ENCODE measurements at places on chromosomes 11 and 22.
A peak's percentile ranks its signal among the peaks of the same experiment; 100 is the strongest.

DNA sequence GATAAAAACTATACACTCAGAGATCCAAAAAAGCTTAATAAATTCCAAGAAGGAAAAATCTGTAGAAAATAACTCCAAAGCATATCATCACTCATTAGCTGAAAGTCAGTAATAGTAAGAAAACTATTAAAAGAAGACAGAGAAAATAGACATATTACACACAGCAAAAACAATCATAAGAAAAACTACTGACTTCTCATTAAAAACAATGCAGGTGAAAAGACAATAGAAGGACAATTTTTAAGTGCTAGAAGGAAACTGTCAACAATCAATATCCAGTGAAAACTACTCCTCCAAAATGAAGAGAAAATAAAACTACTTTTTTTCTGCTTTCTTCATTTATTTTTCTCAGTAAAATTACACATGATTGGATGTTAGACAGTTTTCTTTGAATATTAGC, 56.5 kb downstream of the BLID start:
- no peak for DNase-seq

DNA sequence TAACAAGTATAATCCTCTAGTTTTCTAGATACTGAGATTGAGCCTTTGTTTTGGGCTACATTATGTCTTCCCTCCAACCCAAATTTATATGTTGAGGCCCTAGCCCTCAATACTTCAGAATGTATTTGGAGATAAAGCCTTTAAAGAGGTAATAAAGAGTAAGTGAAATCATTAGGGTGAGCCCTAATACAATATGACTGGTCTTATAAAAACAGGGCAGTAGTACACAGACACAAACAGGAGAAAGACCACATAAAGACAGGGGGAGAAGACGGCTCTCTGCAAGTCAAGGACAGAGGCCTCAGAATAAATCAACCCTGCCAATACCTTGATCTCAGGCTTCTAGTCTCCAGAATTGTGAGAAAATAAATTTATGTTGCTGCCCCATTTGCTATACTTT, 6.3 kb downstream of the OR10V1 start:
- DNase-seq = no peak

DNA sequence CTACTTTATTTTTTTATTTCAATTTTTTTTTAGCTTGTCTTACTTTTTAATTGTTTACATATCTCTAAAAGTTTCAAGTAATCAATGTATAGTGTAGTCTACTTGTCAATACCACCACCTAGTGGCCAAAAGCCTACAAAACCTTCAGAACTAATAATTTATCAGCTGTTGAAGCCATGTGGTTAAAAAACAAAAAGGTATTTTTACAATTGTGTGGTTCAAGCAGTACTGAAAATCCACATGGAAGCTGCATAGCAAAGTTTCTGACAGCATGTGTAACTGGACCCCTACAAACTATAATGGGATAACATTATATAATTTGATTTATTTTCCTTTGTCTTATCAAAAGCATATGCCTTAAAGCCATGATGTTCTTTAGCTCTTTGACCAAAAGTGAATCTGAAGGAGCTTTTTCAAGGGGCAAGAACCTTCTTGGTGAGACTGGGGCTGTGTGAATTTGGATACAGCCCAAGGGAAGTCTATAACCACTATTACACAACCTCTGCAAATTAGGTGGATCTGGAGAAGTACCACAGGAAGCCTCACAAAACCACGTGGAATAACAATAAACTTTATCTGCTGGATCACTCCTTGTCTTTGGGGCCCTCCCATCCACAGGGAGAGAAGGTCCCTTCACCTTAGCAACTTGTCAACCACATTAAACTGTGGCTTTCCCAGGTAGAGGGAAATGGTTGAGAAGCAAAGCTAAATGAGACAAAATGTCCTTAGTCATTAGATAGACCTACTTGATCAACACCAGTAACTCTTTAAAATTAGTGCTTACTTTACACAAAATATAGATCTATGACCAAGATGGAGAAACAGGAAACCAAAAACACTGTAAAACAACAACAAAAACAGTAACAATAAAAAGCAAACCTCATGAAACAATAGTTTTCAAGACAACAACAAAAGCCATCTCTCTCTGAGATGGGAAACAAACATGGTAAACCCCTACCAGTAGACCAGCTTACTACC, 9.9 kb downstream of the NARS2 start:
- peak; percentile 93 for DNase-seq

DNA sequence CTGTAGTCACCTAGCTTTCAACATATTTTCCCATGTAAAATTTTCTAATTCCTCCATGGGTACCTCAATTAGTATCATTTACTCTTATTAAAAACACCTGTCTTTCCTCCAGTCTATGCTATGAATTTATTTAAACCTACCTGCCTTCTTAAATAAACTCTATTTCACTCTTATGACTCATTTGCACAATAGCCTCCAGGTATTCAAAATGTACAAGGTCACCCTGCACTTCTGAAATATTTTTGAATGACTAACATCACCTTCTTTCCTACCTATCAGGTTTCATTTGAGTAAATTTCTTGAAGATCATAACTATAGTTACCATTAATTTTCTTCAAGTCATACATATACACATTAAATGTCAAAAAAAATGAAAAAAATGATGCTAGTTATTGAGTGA, 939.7 kb downstream of the DLG2 start:
- DNase-seq = no peak

DNA sequence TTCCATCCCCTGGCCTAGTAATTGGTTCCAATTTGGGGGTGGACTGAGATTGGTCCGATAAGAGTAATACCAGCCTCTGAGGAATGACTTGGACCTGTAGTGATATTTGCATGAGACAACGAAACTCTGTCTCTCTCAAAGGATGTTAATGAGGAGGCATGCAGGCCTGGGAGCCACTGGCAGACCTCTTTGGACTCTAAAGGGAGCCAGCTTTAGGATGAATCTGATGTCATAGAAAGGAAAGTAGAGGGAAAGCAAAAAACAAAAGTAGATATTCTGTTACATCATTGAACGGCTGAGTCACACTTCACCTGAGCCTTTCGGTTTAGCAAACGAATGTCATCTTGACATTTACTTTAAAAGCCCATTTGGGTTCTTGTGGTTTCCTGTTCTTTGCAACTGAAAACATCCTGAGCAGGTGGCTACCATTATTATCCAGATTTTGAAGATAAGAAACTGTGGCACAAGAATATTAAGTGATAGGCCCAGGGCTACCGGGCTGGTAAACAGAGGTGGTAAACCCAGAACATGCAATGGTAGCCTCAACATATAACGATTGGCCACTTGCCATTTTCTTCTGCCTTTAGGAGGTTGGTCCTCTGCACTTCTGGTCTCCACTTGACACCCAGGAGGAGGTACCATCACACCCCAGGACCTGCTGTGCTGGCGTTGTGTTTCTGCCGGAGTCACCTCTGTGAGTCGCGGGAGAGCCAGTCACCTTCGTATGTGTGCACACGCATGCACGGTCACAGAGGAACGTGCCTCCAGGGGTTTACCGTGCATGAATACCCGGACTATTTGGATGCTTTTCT, 42.7 kb downstream of the RTL6 start:
- DNase-seq = no peak

- no peak for DNase-seq
Measured at GRCh38 chr22:40334899-40335298, 11.4 kb upstream of the ADSL start.

DNA sequence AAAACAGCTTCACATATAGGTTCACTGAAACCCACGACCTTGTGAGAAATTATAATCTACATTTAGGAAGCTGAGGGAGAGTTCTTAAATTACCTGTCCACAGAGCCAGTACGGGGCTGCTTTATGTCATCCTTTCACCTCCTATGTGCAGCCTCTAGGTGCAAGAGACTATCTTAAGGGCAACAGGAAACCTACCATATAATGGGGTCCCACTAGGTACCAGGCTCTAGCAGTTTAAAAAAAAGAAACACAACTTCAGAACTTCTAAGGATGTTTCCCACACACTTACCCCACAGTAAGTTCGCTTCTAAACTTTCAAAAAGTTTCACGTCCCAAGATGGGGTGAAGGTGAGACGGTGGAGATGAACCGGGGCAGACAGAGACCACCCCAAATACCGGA, 573 bp downstream of the STK33 start:
- no peak for DNase-seq

DNA sequence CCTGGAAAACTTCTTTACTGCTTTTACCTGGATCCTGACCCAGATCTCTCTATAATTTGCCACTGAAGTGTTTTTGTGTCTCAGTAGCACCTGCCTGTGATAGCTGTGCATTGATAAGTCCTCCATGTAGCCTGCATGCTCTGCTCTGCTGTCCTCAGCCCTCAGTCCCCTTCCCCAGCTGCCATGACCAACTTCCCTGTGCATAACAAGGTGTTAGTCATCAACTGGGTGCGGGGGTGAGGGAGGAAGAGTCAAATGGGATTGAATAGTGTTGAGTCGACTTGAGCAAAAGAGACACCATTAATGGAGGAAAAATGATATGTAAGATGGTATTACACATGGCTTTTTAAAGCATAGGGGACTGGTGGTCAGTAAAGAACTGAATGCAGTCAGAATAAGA, 92.2 kb upstream of the PLET1 start:
- DNase-seq = no peak

- DNase-seq = no peak
Measured at GRCh38 chr11:100484948-100485347, 202.1 kb upstream of the ARHGAP42 start.

- DNase-seq = no peak
Measured at GRCh38 chr22:50282361-50283155, 12.4 kb upstream of the MAPK11 start.
